ENCODE measurements at places on chromosomes 7 and 10. TPM values are rescaled to one million over a fixed set of nuclear protein-coding genes. Genes with fewer than 3 reads are reported as not detected.
A peak's percentile ranks its signal among the peaks of the same experiment; 100 is the strongest.

DNA sequence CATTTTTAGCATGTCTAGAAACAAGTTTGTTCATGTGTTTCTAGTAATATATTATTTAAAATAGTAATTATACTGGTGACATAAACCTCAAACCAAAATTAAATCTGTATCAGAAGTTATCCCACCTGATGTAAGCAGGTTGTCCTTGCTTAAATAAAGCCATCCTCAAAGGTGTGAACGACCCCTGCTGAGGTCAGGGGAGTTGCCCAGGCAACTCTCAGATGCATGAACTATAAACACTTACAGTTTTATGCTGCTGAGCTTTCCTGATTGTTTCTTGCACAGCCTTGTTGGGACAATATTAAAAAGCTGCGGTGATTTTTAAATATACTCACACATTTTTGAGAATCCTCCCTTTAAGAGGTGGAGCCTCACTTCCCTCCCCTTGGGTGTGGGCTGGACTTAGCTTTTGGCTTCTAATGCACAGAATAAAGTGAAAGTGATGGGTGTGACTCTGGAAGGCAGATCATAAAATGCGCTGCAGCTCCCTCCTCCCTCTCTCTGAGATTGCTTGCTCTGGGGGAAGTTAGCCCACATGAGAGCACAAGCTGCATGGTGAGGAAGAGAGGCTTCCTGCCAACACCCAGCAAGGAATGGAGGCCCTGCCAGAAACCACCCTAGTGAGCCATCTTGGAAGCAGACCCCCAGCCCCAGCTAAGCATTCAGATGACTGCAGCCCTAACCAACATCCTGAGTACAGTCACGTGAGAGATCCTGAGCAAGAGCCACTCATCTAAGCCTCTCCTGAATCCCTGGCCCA is 152.7 kb downstream of the SKIDA1 start:
- DNase-seq = peak; percentile 81

DNA sequence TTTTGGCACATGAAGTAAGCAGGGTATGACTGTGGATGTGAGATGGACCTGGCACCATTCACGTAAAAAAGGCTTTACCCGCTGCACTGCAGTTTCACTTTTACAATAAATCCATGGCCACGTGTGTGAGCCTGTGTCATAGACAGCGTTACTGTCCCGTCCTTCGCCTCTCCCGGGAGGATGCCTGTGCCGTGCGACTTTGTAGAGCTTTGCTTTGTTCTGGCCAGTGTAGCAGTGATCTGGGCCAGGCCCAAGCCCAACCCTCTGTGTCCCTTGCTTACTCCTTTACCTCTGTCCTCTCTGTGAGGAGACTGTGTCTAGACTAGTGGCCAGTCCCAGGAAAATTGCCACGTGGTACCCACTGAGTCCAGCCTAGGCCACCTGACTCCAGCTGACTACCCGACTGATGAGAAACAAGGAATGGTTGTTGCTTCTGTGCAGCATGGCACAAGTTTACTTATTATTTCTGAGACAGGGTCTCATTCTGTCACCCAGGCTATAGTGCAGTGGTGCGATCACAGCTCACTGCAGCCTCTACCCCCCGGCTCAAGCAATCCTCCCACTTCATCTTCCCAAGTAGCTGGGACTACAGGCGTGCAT is 48.1 kb downstream of the JAKMIP3 start:
- no peak for DNase-seq

The CCDC136 gene
- total RNA-seq = 0.74 TPM

GRCh38 chr10:13704964-13705363 is 118.2 kb downstream of the PRPF18 start:
- no peak for DNase-seq

DNA sequence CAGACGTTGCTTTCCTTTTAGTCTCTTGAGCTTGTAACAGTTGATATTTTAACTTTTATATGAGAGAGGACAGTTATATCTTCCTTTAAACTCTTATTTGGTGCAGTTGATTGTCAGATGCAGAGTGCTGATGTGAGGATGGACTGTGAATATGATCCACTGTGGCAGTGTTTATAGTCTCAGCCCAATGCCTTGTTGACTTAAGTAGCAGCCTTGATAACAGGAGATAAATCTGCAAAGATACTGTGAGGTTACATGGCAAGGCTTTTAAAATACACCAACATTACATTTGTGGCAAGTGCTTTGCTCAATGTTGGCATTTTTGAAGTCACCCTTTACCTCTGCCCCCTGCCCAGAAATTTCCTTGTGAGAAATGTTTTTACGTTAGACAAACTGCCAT is 206.7 kb downstream of the AUTS2 start:
- no peak for DNase-seq

GRCh38 chr7:19377611-19378344 is 232.6 kb upstream of the FERD3L start:
- peak; percentile 42 for DNase-seq
